Purkinje cell (primary cell): ENCODE measurements at places on chromosomes 4 and X. TPM values are rescaled to one million over a fixed set of nuclear protein-coding genes. Genes with fewer than 3 reads are reported as not detected.

BRS3 gene
- polyA plus RNA-seq, result not detected in 2 replicates

MXRA5 gene
- not detected in 2 replicates for polyA plus RNA-seq

DCAF12L1 gene
- polyA plus RNA-seq, result not detected in 2 replicates

TEX13C gene
- not detected in 2 replicates for polyA plus RNA-seq

ARL9 gene
- polyA plus RNA-seq, result 61.4 and 65.9 TPM in 2 replicates

GABRA4 gene
- polyA plus RNA-seq, result 0.81 and 15.9 TPM in 2 replicates

MRFAP1L1 gene
- 98.8 and 100 TPM in 2 replicates for polyA plus RNA-seq

TREX2 gene
- polyA plus RNA-seq, result not detected in 2 replicates

SMPX gene
- polyA plus RNA-seq, result 432 and 471 TPM in 2 replicates

RAP1GDS1 gene
- 164 and 177 TPM in 2 replicates for polyA plus RNA-seq

PDE6B gene
- polyA plus RNA-seq, result 0.53 and 1.2 TPM in 2 replicates

ALAS2 gene
- polyA plus RNA-seq, result not detected in 2 replicates

CLDN34 gene
- polyA plus RNA-seq, result not detected in 2 replicates

ZNF711 gene
- polyA plus RNA-seq, result 24.8 and 26.3 TPM in 2 replicates

PTPN13 gene
- 53.2 and 53.9 TPM in 2 replicates for polyA plus RNA-seq

ZMAT1 gene
- 13.2 and 17.6 TPM in 2 replicates for polyA plus RNA-seq

PPP1R2C gene
- polyA plus RNA-seq, result not detected in 2 replicates

EDA gene
- polyA plus RNA-seq, result 0.52 and 3.0 TPM in 2 replicates

CENPVL2 gene
- polyA plus RNA-seq, result 0.35 and 0.92 TPM in 2 replicates

BTC gene
- polyA plus RNA-seq, result 0.97 TPM in 1 of 2 replicates, not detected in the other

HAUS3 gene
- polyA plus RNA-seq, result 4.7 and 6.1 TPM in 2 replicates

C1QTNF7 gene
- 0.07 TPM in 1 of 2 replicates, not detected in the other for polyA plus RNA-seq

NAP1L2 gene
- 118 and 139 TPM in 2 replicates for polyA plus RNA-seq

DCAF4L1 gene
- 0.04 and 0.15 TPM in 2 replicates for polyA plus RNA-seq

IBSP gene
- polyA plus RNA-seq, result 0.62 TPM in 1 of 2 replicates, not detected in the other

SPATA18 gene
- not detected in 2 replicates for polyA plus RNA-seq

TAF7L gene
- polyA plus RNA-seq, result 0.18 TPM in 1 of 2 replicates, not detected in the other

SORBS2 gene
- polyA plus RNA-seq, result 0.74 and 24.5 TPM in 2 replicates

SLC6A8 gene
- 0.39 and 0.70 TPM in 2 replicates for polyA plus RNA-seq

SSX3 gene
- 0.32 TPM in 1 of 2 replicates, not detected in the other for polyA plus RNA-seq

STBD1 gene
- polyA plus RNA-seq, result 0.16 TPM in 1 of 2 replicates, not detected in the other

UGT2B11 gene
- polyA plus RNA-seq, result not detected in 2 replicates

HELT gene
- not detected in 2 replicates for polyA plus RNA-seq

DSPP gene
- not detected in 2 replicates for polyA plus RNA-seq

FAM47B gene
- polyA plus RNA-seq, result not detected in 2 replicates

AMER1 gene
- polyA plus RNA-seq, result 0.36 and 0.62 TPM in 2 replicates

RASSF6 gene
- not detected in 2 replicates for polyA plus RNA-seq

ZDHHC15 gene
- polyA plus RNA-seq, result 4.5 and 6.1 TPM in 2 replicates

SLC2A9 gene
- polyA plus RNA-seq, result not detected in 2 replicates

PPARGC1A gene
- 7.9 and 12.6 TPM in 2 replicates for polyA plus RNA-seq

PAPSS1 gene
- 97.8 and 109 TPM in 2 replicates for polyA plus RNA-seq
